H9 (cell line): ENCODE measurements at places on chromosomes 2 and 18.

GRCh38 chr2:177731384-177731783, 338.8 kb downstream of the AGPS start:
- peak; percentile 82 for DNase-seq

- no peak for DNase-seq
Observed at GRCh38 chr2:176464886-176465564, 195.8 kb downstream of the MTX2 start.

GRCh38 chr2:177535958-177536504, 143.5 kb downstream of the AGPS start:
- no peak for DNase-seq

DNA sequence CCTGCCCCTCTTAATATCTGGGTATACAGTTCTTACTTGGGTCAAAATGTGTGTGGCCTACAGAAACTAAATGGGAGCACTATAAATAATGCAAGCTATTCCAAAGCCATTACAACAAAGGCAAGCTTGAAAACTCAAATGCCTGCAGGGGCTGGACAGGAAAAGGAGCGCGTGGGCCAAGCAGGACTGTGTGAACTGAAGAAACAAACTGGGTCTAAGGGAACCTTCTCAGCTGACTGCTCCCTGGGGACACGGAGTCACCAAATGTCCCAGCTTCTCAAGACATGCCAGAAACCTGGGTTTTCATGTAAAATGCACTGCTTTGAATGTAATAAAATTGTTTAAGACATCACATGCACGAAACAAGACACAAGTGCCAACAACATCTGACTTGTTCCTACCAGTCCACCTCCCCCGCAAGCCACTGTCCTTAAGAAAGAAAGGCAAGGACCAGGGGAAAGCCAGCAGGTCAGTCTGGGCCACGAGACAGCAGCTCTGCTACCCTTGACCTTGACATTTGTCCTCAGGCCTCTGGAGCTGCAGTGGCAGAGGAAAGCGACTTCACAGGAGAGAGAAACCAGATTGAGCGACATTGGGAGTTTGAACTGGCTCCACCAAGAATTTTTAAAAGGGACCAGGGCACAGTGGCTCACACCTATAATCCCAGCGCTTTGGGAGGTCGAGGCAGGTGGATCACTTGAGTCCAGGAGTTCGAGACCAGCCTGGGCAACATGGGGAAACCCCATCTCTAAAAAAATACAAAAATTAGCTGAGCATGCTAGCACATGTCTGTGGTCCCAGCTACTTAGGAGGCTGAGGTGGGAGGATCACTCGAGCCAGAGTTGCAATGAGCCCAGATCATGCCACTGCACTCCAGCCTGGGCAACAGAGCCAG, 89.7 kb upstream of the SH3BP4 start:
- no peak for DNase-seq

DNA sequence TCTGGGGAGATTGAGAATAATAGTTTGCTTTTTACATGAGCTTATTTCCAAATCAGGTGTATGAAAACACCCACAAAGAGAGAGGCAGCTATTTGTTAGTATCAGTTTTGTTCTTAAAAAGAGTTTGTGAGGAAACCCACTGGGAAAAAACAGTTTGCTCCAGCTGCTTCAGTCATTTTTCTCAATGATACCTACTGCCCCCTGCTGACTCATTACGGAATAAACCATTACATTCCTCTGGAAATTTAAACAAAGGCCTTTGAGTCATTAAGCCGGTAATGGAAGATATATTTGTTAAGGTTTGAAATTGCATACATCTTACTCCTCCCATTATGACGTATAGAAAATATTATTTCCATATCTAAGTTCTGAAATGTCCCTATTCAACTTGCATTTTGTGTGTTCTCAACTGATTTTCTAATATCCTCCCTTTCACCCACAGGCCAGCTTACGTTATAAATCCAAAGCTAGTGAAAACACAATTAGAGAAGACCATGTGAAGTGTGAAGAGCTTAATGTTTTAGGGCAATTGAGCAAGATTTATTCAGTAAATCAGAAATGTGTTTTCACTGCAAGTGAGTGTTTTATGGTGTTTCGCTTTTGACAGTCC, 761.6 kb downstream of the DSC3 start:
- DNase-seq: no peak

GRCh38 chr18:49250816-49251388, 209.5 kb downstream of the DYM start:
- DNase-seq: no peak

GRCh38 chr2:72917877-72918553, 696 bp downstream of the EMX1 start:
- DNase-seq: peak; percentile 50

- peak; percentile 36 for DNase-seq
Observed at GRCh38 chr18:70621710-70622109, 332.9 kb downstream of the SOCS6 start.

- no peak for DNase-seq
Observed at GRCh38 chr2:47002480-47003381, 87.1 kb upstream of the MCFD2 start.

DNA sequence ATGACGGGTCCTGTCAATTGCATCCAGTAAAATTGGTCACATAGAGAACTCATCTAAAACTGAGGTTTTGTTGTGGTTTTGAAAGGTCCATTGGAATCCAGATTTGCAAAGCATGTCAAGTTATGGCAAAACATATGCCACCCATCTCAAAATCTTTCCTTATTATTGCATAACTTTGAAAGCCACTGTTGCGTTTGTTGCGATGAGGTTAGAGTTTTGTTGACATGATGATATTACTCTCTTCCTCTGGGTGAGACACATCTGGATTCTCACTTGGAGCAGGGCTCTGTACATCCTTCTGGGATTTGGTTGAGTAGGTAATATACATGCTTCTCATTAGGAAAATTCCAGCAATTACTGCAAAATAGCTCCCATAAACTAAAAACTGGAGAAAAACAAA, 20.6 kb downstream of the SCYGR5 start:
- DNase-seq: no peak

GRCh38 chr2:62197011-62197924, 1.4 kb downstream of the B3GNT2 start:
- no peak for DNase-seq

- no peak for DNase-seq
Observed at GRCh38 chr2:138094031-138094430, 129.8 kb downstream of the HNMT start.

DNA sequence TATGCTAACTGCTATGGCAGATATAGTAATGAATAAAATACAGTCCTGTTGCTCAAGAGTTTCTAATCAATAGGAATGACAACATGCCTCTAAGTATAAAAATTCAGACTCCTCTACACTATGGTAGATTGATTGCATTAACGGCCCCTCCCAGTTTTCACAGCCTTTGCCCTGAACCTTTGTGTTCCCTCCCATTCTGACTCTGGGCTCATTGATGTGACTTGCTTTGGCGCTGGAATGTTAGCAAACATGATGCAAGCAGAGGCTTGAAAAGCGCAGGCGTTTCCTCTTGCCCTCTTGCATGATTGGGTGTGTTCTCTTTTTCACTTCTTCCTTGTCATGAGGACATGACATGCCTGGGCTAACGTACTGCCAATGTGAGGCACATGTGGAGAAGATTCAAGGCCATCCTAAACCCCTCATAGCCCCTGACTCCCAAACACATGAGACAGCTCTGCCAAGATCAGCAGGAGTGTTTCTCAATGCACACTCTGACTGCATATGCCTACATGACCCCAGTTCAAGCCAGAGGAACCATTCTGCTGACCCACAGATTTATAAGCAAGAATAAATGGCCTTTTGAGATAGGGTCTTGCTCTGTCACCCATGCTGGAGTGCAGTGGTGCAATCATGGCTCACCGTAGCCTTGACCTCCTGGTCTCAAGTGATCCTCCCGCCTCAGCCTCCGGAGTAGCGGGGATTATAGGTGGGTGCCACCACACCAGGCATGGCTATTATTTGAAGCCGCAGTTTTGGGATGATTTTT, 49.7 kb upstream of the CD28 start:
- DNase-seq: no peak

DNA sequence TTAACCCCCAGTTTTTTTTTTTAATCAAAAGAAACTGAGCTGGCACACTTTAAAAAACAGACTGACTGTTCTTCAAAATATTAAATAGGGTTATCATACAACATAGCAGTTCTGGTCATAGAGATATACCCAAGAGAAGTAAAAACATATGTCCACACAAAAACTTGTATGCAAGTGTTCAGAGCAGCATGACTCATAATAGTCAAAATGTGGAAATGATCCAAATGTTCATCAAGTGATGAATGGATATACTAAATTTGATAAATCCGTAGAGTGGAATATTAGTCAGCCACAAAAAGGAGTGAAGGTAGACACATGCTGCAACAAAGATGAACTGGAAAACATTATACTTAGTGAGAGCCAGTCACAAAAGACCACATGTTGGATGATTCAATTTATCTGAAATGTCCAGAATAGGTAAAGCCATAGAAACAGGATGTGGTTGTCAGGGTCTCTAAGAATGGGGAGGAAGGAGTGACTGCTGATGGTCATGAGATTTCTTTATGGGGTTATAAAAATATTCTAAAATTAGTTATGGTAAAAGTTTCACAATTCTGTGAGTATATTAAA, 5.1 kb downstream of the SMIM21 start:
- no peak for DNase-seq

GRCh38 chr2:188916736-188917135, 57.4 kb upstream of the COL3A1 start:
- DNase-seq: no peak

- no peak for DNase-seq
Observed at GRCh38 chr18:49486606-49486952, 455 bp downstream of the C18orf32 start.

- DNase-seq: no peak
Observed at GRCh38 chr2:125684932-125685331, 971.0 kb upstream of the GYPC start.

DNA sequence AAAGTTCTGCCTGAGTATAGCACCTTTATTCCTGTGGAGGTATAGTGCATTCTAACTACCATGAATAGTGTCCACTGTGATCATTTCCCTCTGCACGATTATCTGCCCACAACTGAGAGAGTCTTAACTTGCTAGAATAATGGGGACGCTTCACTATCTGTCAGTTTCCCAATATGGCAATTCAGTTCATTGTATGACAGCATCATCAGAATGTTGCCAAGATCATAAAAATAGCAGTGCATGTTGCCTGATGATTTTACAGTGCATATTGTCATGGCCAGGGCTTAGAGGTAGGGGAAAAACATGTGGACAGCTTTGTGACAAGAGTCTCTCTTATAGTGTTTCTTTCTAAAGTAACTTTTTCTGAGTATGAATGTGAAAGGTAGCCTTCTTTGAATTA, 6.1 kb downstream of the RASGRP3 start:
- DNase-seq: no peak

DNA sequence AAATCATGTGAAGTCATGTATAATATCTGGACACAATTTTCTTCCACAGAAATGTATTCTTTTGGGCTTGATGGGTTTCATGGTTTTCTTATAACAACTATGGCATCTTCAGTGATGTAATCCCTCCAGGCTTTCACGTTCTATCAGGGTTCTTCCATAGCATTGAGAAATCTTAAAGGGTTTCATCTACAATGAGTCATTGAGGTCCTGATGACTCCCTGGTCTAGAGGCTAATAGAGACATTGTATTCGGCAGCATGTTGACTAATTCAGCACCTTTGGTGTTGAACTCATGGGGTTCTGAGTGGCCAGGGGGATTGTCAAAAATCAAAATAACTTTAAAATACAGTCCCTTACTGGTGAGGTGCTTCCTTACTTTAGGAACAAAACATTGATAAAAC, 614.0 kb upstream of the CRIM1 start:
- DNase-seq: no peak

DNA sequence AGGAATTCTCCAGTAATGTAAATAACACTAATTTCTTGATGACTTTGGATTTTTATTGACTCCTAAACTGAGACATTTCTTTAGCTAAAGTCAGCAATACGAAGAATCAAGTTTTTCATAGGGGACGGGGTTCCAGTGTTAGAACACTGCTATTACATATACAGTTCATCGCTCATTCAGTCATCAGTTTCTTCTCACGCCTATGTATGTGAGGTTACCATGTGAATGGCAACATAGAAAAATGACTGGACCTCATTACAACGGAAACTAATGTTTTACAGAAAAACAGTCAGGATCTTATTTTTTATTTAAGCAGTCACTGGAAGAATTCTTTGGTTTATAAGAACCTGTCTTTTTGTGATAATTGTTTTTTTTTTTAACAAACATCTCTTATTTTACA, 56.4 kb downstream of the THADA start:
- no peak for DNase-seq

GRCh38 chr2:102606353-102606752, 13.0 kb upstream of the SLC9A2 start:
- DNase-seq: no peak

GRCh38 chr2:2758793-2759367, 427.8 kb upstream of the MYT1L start:
- DNase-seq: no peak

DNA sequence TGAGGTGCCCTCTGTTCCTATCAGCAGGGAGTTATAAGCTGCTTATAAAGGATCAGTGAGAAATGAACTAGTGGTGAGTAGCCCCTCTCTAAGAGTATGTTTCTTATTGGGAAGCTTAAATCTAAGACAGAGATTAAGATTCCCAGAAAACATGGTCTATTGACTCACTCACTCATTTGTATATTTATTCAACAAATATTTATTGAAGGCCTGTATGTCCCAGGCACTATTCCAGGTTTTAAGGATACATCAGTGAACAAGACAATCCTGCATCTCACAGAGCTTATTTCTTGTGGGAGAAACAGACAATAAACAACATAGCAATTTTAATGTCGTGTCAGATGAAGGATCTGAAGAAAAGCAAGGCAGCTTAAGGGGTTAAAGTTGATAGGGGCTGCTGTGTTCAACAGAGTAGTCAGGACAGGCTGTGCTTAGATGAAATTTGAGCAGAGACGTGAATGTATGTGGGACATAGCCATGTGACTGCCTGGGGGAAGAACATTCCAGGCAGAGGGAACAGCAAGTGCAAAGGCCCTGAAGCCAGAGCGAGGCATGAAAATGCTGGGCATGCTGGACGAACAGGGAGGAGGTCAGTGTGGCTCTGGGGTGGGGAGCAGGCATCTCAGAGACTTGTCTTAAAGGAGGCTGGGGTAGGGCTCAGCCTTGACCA, 14.8 kb upstream of the PSD4 start:
- DNase-seq: no peak

DNA sequence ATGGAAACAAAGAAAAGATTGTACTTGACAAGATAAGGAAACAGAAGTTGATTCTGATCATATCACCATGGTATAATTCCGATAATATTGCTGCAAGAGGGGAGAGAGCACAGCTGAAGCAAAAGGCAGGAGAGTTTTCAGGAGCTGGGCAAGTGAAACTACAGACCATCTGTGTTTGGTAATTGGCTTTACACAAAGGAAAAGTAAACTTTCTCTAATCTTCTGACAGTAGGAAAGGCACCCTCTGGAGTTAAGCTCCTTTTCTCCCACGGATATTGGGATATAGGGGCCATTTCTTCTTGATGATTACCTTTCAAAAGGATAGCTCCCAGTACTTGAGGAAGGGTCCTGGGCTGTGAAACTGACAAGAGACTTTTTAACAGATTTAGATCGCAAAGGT, 29.9 kb upstream of the REG3A start:
- DNase-seq: no peak

GRCh38 chr18:1408376-1408775, 503.7 kb downstream of the ADCYAP1 start:
- DNase-seq: no peak

GRCh38 chr2:121489284-121489683, 41.4 kb upstream of the RNU4ATAC start:
- no peak for DNase-seq
